ENCODE measurements at places on chromosomes 5 and 9. TPM values are rescaled to one million over a fixed set of nuclear protein-coding genes. Genes with fewer than 3 reads are reported as not detected.

- no peak for DNase-seq
- H3K4me1 ChIP-seq, result no peaks in the 10 kb centered on the region
- H3K4me3 ChIP-seq, result no peak overlapping the region
- no peaks in the 10 kb centered on the region for H3K27me3 ChIP-seq
- no peaks in the 10 kb centered on the region for H3K36me3 ChIP-seq
Observed at GRCh38 chr9:84500826-84501225, 160.3 kb upstream of the SLC28A3 start.

DNA sequence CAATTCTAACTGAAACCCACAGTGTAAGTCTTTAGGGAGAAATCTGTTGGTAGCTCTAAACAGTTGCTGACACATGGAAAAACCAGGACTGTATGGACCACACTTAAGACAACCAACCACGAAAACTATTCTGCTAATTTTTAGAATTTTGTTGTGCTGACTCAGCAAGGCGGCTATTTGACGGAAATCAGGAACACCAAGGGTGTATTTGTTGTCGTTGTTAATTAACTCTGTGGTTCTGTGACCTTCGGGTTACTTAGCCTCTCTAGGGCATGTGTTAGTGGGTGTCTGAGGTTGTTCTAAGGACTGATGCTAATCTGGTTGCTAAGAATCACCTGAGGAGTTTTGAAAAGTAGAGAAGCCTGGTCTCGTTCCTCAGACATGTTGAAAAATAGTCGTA is 79.2 kb downstream of the ATP10B start:
- no peaks in the 10 kb centered on the region for H3K4me1 ChIP-seq
- H3K27ac ChIP-seq, result no peak overlapping the region
- no peak overlapping the region for H3K4me3 ChIP-seq
- H3K27me3 ChIP-seq, result peaks cover 1% of the 10 kb centered on the region
- no peaks in the 10 kb centered on the region for H3K36me3 ChIP-seq
- DNase-seq, result no peak

FGD3 gene
- total RNA-seq, result 42.9 TPM

DNA sequence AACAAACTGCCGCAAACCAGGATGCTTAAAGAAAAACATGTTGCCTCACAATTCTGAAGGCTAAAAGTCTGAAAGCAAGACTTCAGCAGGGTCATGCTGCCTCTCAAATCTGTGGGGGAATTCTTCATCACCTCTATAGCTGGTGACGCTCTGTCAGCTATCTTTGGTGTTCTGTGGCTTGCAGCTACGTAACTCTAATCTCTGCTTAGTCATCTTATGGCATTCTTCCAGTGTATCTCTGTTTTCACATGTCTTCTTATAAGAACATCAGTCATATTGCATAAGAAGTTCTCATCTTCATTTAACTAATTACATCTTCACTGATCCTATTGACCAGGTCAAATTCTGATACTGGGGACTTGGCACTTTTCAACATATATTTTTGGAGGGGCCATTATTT is 243.0 kb downstream of the CDH10 start:
- no peak overlapping the region for H3K27ac ChIP-seq
- H3K36me3 ChIP-seq, result no peaks in the 10 kb centered on the region
- H3K4me1 ChIP-seq, result no peaks in the 10 kb centered on the region
- DNase-seq, result no peak

DNA sequence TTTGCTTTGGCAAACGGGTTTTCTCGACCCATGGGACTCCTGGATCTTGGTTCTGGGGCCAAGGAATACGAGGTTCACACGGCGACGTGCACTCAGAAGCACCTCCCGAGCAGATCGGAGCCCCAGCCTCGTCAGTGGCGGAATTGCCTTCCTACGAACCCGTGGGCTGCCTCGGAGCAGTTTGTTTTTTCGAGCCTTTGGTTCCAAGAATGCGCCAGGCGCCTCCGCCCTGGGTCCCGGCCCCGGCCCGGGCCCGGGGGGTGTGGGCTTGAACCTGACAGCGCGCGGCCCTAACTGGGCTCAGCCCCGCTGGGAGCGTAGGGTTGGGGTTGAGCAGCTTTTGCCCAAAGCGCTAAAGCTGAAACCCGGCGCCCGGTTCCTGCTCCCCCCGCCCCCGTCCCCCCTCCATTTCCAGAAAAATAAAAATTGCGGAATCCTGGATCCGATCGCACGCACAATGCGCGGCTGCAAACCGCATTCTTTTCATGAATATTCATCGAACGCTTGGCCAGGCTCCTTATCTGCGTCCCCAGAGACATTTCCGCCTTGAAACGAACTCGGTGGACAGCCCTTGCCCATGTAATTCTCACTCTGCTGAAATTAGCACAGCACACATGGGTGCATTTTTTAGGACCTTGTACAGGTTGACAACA is 1.0 kb downstream of the BASP1 start:
- no peak overlapping the region for H3K4me3 ChIP-seq
- peaks cover 47% of the 10 kb centered on the region for H3K27me3 ChIP-seq
- H3K36me3 ChIP-seq, result no peaks in the 10 kb centered on the region
- peaks cover 6% of the 10 kb centered on the region for H3K4me1 ChIP-seq
- no peak overlapping the region for H3K27ac ChIP-seq
- DNase-seq, result no peak

- no peaks in the 10 kb centered on the region for H3K27me3 ChIP-seq
- no peaks in the 10 kb centered on the region for H3K4me1 ChIP-seq
- no peaks in the 10 kb centered on the region for H3K36me3 ChIP-seq
- no peak overlapping the region for H3K27ac ChIP-seq
- DNase-seq, result no peak
- no peak overlapping the region for H3K4me3 ChIP-seq
Observed at GRCh38 chr5:166992108-166992507, 1299.3 kb upstream of the WWC1 start.

GRCh38 chr9:123484130-123484529 is 128.1 kb downstream of the CRB2 start:
- no peak overlapping the region for H3K4me3 ChIP-seq
- H3K27me3 ChIP-seq, result no peaks in the 10 kb centered on the region
- no peak overlapping the region for H3K27ac ChIP-seq
- no peaks in the 10 kb centered on the region for H3K36me3 ChIP-seq
- no peaks in the 10 kb centered on the region for H3K4me1 ChIP-seq
- DNase-seq, result no peak

SLC46A2 gene
- not detected for total RNA-seq

DNA sequence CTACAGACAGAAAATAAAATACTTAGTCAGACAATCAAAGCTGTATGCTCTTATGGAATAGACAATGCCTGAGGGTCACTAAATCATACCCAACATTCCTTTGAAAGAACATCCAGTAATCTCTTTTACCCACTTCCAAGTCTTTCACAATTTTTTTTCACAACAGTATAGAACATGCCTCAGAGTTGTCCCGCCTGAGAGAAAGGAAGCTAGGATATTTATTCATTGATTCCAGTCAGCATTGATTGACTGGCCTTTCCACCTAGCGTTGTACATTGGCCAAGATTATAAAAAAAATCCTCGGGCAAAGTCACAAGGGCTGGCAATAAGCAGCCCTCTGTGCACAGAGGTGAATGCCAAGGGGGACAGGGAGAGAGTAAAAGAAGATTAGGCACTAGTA is 318.1 kb upstream of the PIK3R1 start:
- no peaks in the 10 kb centered on the region for H3K27me3 ChIP-seq
- H3K4me3 ChIP-seq, result no peak overlapping the region
- H3K27ac ChIP-seq, result no peak overlapping the region
- DNase-seq, result no peak

PCDHA1 gene
- total RNA-seq, result 0.07 TPM

ADAMTS12 gene
- not detected for total RNA-seq

GRCh38 chr9:126626127-126626925 is 12.6 kb downstream of the LMX1B start:
- peaks cover 3% of the 10 kb centered on the region for H3K4me1 ChIP-seq
- no peaks in the 10 kb centered on the region for H3K36me3 ChIP-seq
- peaks cover 83% of the 10 kb centered on the region for H3K27me3 ChIP-seq
- no peak overlapping the region for H3K27ac ChIP-seq

DNA sequence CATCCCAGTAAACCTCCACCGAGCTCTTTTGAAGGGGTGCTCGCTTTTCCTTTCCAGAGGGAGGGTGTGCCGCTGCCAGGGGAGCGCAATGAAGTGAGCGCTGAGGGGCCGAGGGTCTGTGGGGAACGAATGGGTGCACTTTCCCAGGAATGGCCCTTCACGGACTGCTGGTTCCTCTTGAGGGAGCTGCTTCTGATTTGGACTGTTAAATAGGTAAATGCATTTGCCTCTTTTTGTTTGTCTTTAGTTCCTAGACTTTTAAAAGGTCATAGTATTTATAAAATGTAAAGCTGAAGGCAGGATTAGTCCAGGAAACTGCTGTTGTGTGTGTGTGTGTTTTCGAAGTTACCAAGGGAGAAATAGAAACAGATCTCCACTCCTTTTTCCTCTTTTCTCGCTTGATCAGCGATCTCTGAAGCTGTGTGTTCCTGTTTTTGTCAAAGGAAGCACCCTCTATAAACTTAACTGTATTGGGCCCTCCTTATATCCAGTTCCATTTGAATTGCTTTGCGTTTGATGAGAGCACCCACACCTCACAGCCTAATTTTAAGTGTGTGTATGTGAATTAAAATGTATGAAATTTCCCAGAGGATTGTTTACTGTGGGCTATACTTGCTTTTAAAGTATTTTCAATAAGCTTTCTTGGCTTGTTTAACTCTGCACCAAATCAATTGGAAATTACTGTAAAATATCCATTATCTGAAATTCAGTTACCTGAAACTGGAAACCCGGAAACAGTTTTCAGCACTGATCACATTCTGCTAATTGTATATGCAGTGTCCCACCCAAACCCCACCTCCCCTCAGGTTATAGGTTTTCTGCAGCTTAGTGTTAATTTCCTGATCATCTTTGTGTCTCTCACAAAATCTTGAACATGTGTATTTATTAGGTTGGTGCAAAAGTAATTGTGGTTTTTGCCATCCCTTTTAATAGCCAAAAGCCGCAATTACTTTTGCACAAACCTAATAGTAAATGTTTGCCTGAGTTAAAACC is 966 bp downstream of the SNX2 start:
- DNase-seq, result no peak
- H3K27me3 ChIP-seq, result peaks cover 6% of the 10 kb centered on the region
- H3K4me1 ChIP-seq, result peaks cover 21% of the 10 kb centered on the region
- peak overlapping the region; percentile 53 for H3K27ac ChIP-seq

DNA sequence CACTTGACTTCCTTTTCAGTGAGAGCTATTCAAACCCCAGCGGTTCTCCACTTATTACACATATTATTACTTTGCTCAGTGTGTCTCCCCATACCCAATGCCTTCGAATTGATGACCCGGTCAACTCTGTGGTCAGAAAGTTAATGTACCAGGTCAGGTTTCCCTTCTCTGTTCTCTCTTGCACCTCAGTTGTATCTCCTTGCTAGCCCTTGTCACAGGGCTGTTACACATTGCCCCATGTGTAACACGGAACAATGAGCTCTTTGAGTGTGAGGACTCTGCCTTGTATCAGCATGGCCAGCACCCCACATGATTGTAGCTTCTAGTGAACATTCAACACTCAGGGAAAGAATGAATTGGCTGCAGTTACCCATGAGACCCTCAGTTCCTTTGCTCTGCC is 73.6 kb downstream of the DOCK2 start:
- no peaks in the 10 kb centered on the region for H3K27me3 ChIP-seq
- H3K36me3 ChIP-seq, result peaks cover 90% of the 10 kb centered on the region
- DNase-seq, result no peak
- H3K4me1 ChIP-seq, result peaks cover 18% of the 10 kb centered on the region
- H3K27ac ChIP-seq, result no peak overlapping the region

DNA sequence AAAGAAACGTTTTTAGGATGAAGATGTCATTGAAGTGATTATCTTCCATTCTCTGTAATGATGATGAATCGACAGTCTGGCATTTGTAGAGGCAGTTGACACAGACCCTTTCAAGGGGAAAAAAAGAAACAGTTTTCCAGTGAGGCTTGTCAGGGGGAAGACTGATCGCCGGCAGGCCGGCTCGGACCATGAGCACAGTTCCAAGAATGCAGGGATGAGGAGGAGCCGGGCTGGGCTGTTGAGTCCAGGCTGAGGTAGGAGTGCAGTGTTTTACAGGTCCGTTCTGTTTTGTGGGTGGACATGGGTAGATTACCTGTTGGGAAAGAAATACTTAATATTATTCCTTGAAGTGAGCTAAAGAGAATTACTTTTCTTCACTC is 194.6 kb downstream of the AOPEP start:
- no peaks in the 10 kb centered on the region for H3K36me3 ChIP-seq
- H3K4me3 ChIP-seq, result no peak overlapping the region
- no peaks in the 10 kb centered on the region for H3K4me1 ChIP-seq
- H3K27me3 ChIP-seq, result peaks cover 2% of the 10 kb centered on the region
- H3K27ac ChIP-seq, result no peak overlapping the region
- no peak for DNase-seq

GRCh38 chr5:87116825-87117512 is 150.7 kb upstream of the RASA1 start:
- peaks cover 60% of the 10 kb centered on the region for H3K4me1 ChIP-seq
- no peak overlapping the region for H3K27ac ChIP-seq
- H3K4me3 ChIP-seq, result no peak overlapping the region
- DNase-seq, result no peak
- no peaks in the 10 kb centered on the region for H3K27me3 ChIP-seq

- no peak overlapping the region for H3K4me3 ChIP-seq
- no peaks in the 10 kb centered on the region for H3K27me3 ChIP-seq
- no peaks in the 10 kb centered on the region for H3K36me3 ChIP-seq
- no peak for DNase-seq
Observed at GRCh38 chr9:81397481-81398381, 291.6 kb downstream of the TLE1 start.

SLC36A3 gene
- not detected for total RNA-seq

GRCh38 chr5:74801941-74802340 is 34.9 kb downstream of the NSA2 start:
- no peaks in the 10 kb centered on the region for H3K4me1 ChIP-seq
- H3K4me3 ChIP-seq, result no peak overlapping the region
- H3K27me3 ChIP-seq, result no peaks in the 10 kb centered on the region
- DNase-seq, result no peak
- no peak overlapping the region for H3K27ac ChIP-seq

Data from activated T-helper 2 cell treated with anti-CD3 and anti-CD28 coated beads, Interferon-gamma antibody, Interleukin-2, Interleukin-4, amounts not matched to agents 10 μg/mL and 5 μg/mL and 100 μg/mL, durations not matched to agents 14 hours and 24 hours and 36 hours (primary cell).